Upper lobe of right lung (tissue), 1 donor: ENCODE measurements at places on chromosomes 7 and 10. TPM values are rescaled to one million over a fixed set of nuclear protein-coding genes. Genes with fewer than 3 reads are reported as not detected.

DNA sequence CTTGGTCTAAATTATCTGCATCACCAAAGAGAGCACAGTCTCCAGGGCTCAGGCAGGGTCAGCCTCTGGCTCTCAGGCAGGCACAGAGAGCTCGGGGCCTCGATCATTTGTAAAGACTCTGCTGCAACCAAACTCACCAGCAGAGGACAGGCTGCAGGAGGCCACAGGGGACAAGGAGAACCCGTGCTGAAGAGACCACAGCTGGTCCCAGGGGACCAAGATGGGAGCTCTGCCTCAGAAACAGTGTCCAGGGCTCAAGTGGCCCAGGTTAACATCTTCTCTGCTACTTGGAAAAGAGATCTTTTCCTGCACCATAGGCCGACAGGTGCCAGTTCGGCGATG is 543.2 kb downstream of the PTPRN2 start:
- no peak overlapping the region for H3K4me3 ChIP-seq
- no peak for DNase-seq
- H3K27ac ChIP-seq, result no peak overlapping the region

- H3K36me3 ChIP-seq, result no peaks in the 10 kb centered on the region
- no peak overlapping the region for H3K27ac ChIP-seq
- H3K4me1 ChIP-seq, result no peaks in the 10 kb centered on the region
- no peaks in the 10 kb centered on the region for H3K27me3 ChIP-seq
- DNase-seq, result no peak
Observed at GRCh38 chr10:154348-154747, 19.1 kb downstream of the ZMYND11 start.

GRCh38 chr7:144378651-144379050 is 23.4 kb downstream of the ARHGEF5 start:
- peaks cover 8% of the 10 kb centered on the region for H3K36me3 ChIP-seq
- H3K27me3 ChIP-seq, result no peaks in the 10 kb centered on the region
- H3K4me1 ChIP-seq, result no peaks in the 10 kb centered on the region
- no peak for DNase-seq
- H3K27ac ChIP-seq, result no peak overlapping the region
- no peak overlapping the region for H3K4me3 ChIP-seq

- no peak for DNase-seq
- H3K27ac ChIP-seq, result no peak overlapping the region
- H3K36me3 ChIP-seq, result no peaks in the 10 kb centered on the region
- no peaks in the 10 kb centered on the region for H3K4me1 ChIP-seq
- no peaks in the 10 kb centered on the region for H3K27me3 ChIP-seq
Observed at GRCh38 chr10:24935504-24936292, 16.7 kb downstream of the PRTFDC1 start.

DNA sequence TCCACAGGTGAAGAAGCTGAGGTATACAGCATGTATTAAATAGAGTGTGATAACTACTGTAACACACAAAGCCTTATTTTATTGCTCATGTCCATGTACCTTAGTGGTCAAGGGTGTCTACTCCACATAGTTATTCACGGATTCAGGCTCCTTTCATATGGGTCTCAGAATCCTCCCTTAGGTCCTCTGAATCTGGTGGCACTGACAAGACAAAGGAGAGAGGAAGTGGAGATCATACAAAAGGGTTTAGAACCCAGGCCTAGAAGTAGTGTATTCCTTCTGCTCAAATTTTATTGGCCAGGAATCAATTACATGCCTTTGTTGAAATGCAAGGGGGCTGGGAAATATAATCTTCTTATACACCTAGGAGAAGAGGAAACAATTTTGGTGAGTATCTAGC is 164.6 kb downstream of the PTEN start:
- no peaks in the 10 kb centered on the region for H3K4me1 ChIP-seq
- H3K27me3 ChIP-seq, result no peaks in the 10 kb centered on the region
- H3K27ac ChIP-seq, result no peak overlapping the region
- no peaks in the 10 kb centered on the region for H3K36me3 ChIP-seq

DNA sequence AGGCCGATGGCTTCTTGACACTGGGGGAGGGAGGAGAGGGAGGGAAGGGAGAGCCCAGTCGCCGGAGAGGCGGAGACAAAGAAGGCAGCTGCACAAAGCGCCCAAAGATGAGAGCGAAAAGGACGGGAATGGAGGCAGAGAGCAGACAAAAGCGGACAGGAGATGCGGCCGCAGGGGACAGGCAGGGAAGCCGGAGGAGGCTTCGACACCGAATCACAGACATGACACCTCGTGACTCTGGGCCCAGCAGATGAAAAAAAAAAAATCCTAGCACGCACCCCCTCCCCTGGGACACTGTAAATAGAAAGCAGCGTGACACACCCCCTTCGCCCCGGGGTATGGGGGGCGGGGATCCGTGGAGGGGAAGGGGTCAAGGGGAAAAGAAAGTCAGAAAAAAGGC is 976 bp downstream of the NAT16 start:
- no peak overlapping the region for H3K27ac ChIP-seq
- peaks cover 78% of the 10 kb centered on the region for H3K27me3 ChIP-seq
- no peaks in the 10 kb centered on the region for H3K36me3 ChIP-seq
- no peak for DNase-seq
- no peaks in the 10 kb centered on the region for H3K4me1 ChIP-seq

DNA sequence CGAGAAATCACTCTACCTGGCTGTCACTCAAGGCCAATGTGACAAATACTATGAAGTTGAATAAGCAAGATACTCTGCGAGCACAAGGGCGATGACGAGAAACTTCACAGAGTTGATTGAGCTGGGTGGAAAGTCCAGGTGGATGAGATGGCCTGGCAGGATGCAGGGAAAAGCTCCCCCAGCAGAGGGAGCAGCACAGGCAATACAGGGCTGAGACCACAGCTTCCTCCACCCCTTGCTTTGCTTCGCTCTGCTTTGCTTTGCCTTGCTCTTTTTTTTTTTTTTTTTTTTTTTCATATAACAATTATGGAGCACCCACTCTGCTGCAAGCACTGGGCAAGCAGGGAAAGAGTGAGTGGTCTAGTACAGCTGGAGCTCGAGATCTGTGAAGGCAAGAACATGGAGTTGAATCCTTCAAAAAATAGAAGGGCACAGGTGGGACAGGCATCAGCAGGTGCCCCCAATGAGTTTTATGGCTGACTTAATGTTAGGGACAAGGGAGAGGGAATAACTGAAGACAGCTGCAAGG is 88.3 kb downstream of the CABCOCO1 start:
- H3K4me3 ChIP-seq, result no peak overlapping the region
- peak; percentile 83 for DNase-seq
- H3K27ac ChIP-seq, result no peak overlapping the region
- no peaks in the 10 kb centered on the region for H3K36me3 ChIP-seq
- H3K4me1 ChIP-seq, result peaks cover 17% of the 10 kb centered on the region
- no peaks in the 10 kb centered on the region for H3K27me3 ChIP-seq

DNA sequence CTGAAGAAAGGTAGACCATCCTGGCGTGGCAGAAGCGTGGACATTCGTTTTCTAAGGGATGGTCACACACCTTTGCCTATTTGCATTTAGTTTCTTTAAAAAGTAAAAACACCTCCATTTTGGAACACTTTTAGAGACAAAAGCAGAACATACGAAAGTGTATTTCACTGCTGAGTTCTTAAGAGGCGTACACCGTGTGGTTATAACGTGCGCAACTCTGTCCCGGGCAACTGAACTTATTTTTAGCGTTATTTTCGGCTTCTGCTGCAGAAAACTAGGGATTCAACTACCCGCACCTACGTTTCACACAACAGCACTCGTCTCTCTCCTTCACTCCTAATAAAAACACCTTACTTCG is 557 bp upstream of the LSM8 start:
- DNase-seq, result no peak
- peaks cover 10% of the 10 kb centered on the region for H3K36me3 ChIP-seq
- peaks cover 23% of the 10 kb centered on the region for H3K4me1 ChIP-seq
- peak overlapping the region; percentile 97 for H3K27ac ChIP-seq

DNA sequence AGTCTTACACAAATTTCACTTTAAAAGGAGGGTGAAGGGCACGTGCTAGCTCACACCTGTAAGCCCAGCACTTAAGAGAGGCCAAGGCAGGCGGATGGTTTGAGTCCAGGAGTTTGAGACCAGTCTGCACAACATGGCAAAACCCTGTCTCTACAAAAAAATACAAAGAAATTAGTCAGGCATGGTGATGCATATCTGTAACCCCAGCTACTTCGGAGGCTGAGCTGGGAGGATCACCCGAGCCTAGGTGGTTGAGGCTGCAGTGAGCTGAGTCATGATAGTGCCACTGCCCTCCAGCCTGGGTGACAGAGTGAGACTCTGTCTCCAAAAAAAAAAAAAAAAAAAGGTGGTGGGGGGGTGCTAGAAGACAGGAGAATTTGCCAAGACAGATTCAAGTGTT is 237.3 kb upstream of the KLF14 start:
- H3K27ac ChIP-seq, result no peak overlapping the region
- peaks cover 25% of the 10 kb centered on the region for H3K36me3 ChIP-seq
- no peaks in the 10 kb centered on the region for H3K27me3 ChIP-seq
- no peak for DNase-seq
- peaks cover 9% of the 10 kb centered on the region for H3K4me1 ChIP-seq
- H3K4me3 ChIP-seq, result no peak overlapping the region

DNA sequence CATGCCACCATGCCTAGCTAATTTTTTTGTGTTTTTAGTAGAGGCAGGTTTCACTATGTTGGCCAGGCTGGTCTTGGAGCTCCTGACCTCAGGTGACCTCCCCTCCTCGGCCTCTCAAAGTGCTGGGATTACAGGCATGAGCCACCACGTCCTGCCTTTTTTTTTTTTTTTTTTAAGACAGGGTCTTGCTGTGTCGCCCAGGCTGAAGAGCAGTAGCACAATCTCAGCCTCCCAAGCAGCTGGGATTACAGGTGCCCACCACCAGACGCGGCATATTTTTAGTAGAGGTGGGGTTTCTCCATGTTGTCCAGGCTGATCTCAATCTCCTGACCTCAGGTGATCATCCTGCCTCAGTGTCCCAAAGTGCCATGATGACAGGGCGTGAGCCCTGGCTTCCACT is 14.4 kb upstream of the SRPK2 start:
- no peak for DNase-seq
- H3K4me1 ChIP-seq, result no peaks in the 10 kb centered on the region
- no peak overlapping the region for H3K4me3 ChIP-seq
- H3K27ac ChIP-seq, result no peak overlapping the region
- H3K27me3 ChIP-seq, result no peaks in the 10 kb centered on the region
- H3K36me3 ChIP-seq, result no peaks in the 10 kb centered on the region

DNA sequence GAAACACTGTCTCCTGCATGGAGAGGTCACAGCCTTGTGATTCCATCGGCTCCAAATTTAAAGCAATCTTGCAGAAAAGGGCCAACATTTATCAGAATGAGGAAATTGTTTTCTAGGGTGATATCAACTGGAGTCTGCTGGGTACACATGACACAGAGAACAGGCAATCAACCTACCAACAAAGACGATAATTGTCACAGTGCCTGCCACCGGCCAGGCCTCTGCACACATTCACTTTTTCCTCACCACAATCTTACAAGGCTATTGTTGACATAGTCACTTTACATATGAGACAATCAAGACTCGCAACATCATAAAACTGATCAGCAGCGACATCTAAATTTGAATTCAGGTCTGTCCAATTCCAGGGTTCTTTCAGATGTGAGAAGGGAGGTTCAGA is 189.4 kb downstream of the KCNMA1 start:
- no peak overlapping the region for H3K27ac ChIP-seq
- no peaks in the 10 kb centered on the region for H3K36me3 ChIP-seq
- DNase-seq, result no peak

- H3K27ac ChIP-seq, result no peak overlapping the region
- DNase-seq, result no peak
- no peaks in the 10 kb centered on the region for H3K27me3 ChIP-seq
Observed at GRCh38 chr7:110646804-110647203, 444.1 kb upstream of the LRRN3 start.

The TMEM236 gene
- total RNA-seq, result 5.0 TPM

The NOD1 gene
- 43.5 TPM for total RNA-seq

The CALML3 gene
- total RNA-seq, result not detected
